Adrenal gland (tissue), 19 donors: ENCODE measurements at places on chromosomes 5 and 9. TPM values are rescaled to one million over a fixed set of nuclear protein-coding genes. Genes with fewer than 3 reads are reported as not detected.

Gene RANBP3L
- 9.6 TPM for total RNA-seq

Gene KCNT1
- total RNA-seq = not detected

Gene C6
- total RNA-seq = 1.8 TPM

Gene SLC36A2
- total RNA-seq = not detected

Gene PCDHA6
- total RNA-seq = not detected

Gene IFNA21
- not detected for total RNA-seq

Gene DOLPP1
- 26.6 TPM for total RNA-seq

Gene PPP3R2
- not detected for total RNA-seq

Gene PNPLA7
- total RNA-seq = 5.3 TPM

Gene PCDHA1
- total RNA-seq = not detected

Gene BASP1
- total RNA-seq = 12.4 TPM

Gene ADAMTSL1
- 29.0 TPM for total RNA-seq

Gene FST
- total RNA-seq = 2.3 TPM

Gene BARX1
- not detected for total RNA-seq

Gene IL9
- total RNA-seq = not detected

Gene HOMER1
- 0.84 TPM for total RNA-seq

Gene PCDHB16
- total RNA-seq = 0.46 TPM

Gene OBP2B
- total RNA-seq = not detected

Gene BARHL1
- not detected for total RNA-seq

Gene INSL6
- not detected for total RNA-seq

Gene DOK3
- total RNA-seq = 15.0 TPM

Gene NSG2
- total RNA-seq = 7.6 TPM

Gene DMRT2
- 0.11 TPM for total RNA-seq

Gene CCL28
- 0.12 TPM for total RNA-seq

Gene CXXC5
- total RNA-seq = 34.5 TPM

Gene ADAMTS6
- total RNA-seq = 1.3 TPM

Gene ABLIM3
- total RNA-seq = 18.2 TPM

Gene ANKRD31
- 0.52 TPM for total RNA-seq

Gene IFNA2
- total RNA-seq = not detected

Gene CLTA
- total RNA-seq = 280 TPM

Gene PCDHGC5
- total RNA-seq = 0.77 TPM

Gene GTF3C4
- 11.4 TPM for total RNA-seq

Gene IFNA13
- not detected for total RNA-seq

Gene OR1Q1
- total RNA-seq = not detected

Gene AK1
- total RNA-seq = 51.9 TPM

Gene SHOC1
- 0.11 TPM for total RNA-seq

Gene SPAAR
- total RNA-seq = 0.54 TPM
